ENCODE measurements at places on chromosomes 6 and 20.
A peak's percentile ranks its signal among the peaks of the same experiment; 100 is the strongest.

DNA sequence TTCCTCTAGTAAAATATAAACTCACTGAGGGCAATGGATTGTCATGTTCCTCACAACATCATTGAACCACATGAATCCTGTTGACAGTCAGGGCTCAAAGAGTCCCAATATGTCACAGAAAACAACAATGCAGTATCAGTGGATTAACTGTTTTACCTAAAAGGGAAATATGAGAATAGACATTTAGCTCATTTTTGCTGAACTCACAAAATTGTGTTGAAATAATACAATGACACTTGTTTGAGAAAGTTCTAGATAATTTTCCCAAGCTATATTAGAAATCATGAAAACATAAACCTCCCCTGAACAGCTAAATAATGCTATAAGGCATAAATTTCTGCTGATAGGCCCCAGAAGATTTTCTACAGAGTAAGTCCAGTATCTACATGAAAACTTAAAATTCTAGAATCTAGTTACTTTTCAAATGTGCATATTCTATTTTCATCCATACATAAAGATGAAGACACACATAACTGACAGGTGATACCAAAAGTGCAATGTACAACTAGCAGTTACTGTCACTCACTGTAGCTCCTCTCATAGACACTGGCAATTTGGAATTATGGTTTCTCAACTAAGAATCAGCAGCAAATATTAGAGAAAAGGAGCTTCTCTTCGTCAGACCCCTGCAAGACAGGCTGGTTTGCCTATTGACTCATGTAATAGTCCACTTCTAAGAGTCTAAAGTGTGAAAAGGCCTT is 269.9 kb downstream of the PTPRK start:
- no peak for DNase-seq

DNA sequence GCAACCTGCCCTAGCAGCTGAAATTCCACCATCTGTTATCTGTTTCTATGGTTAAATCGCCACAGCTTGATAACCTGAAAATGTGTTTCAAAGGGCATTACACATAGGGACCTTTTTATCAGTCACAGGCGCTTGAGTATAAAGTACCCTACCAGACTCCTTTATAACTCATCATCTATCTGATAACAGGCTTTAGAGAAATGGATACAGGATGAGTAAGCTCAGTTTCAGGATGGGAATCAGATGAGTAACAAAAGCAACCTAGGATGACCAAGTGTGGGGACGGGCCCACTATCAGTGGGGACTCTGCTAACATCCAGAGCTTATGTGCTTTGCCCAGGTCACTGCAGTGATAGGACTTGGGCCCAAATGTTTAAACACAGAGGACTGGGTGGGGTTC is 75.6 kb downstream of the PRND start:
- no peak for DNase-seq

DNA sequence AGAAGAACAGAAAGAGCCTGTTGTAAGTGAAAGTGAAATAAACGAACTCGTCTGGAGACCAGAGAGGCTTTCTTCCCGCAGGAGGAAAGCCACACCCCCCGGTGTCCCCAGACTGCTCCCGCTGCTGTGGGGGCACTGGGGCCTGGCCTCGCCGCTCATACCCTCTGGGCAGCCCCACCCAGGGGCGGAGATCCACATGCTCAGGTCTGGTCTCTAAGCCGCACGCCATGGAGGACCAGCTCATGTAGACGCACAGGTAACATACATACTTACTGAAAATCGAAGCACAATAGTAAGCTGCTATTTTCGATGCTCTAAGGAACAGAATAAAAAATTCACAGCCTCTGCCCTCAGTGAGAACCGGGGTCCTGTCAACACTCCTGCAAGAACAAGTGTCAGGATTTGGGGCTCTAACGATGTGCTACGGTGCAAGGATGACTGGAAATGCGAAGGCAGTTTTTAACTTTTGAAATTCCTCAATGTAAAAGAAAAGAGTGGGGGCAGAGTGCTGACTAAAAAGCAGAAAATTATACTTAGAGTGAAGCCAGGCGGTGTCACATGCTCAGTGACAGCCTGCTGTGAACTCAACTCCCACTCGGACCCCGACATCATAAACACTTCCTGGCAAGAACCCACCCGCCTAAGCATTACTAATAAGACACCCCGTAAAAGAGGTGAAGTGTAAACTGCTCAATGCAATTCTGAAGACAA is 110.5 kb downstream of the IRF4 start:
- peak; percentile 73 for DNase-seq

DNA sequence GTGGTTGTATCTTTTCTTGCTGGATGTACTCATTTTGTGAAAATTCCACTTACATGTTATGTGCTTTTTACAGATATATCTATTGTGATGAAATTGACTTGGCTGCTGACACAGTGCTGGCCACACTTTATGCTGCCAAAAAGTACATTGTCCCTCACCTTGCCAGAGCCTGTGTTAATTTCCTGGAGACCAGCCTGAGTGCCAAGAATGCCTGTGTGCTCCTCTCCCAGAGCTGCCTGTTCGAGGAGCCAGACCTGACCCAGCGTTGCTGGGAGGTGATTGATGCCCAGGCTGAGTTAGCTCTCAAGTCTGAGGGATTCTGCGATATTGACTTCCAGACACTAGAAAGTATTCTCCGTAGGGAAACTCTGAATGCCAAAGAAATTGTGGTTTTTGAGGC is 4.9 kb downstream of the BTBD3 start:
- no peak for DNase-seq

DNA sequence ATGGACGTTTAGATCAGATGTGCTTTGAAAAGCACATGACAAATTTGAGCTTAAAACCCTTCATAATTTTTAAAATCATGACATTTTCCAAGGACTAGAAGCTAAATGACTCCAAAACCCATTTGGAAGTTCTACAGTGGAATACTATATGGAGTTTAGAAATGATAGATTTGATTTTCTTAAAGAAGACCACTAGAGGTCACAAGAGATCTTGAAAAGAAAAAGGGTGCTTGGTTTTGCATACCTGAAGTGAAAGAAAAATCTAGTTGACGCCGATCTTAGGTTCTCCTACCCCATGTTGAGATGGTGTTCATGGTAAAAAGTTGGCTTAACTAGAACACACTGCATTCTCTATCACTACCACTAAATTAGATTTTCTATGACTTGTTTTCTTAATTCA is 31.5 kb downstream of the CFAP61 start:
- DNase-seq, result no peak

DNA sequence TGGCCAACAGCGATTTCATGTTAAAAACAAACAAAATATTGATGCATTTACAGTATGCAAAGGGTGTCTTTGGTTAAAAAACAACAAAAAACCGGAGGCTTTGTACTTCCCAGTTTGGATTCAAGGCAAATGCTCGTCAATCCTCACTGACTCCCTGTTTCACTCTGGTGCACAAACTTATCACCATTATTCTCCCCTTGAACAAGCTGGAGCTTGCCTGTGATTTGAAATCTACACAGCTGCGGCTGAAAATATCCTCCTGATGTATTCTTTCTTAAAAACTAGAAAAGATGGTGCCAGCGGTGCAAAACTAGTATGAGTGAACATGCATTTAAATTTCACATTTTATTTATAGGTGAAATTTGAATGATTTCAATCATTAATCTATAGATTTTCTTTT is 3.3 kb downstream of the PERP start:
- no peak for DNase-seq

- no peak for DNase-seq
These were observed 22.5 kb downstream of the KIAA0408 start for GRCh38 chr6:127436578-127437110.

DNA sequence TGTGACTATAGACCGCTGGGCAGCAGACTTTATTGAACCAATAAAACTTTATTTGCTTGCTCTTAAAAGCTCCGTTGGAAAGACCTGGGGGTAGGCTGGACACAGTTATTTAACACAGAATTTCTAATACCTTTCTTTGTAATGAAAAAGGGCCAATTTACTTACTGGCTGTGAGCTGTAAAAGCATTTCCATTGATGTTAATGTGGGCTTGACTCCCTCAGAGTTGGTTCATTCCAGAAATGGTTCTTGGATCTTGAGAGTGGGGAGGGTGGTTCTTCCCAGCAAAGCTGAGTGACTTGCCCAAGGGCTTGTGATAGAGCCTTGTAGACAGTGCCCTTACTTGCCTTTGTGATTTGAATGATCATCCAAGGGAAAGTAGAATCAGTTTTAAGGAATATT is 100.6 kb downstream of the SOX4 start:
- no peak for DNase-seq

- DNase-seq, result no peak
These were observed 150.7 kb downstream of the TBC1D7 start for GRCh38 chr6:13177664-13178063.

DNA sequence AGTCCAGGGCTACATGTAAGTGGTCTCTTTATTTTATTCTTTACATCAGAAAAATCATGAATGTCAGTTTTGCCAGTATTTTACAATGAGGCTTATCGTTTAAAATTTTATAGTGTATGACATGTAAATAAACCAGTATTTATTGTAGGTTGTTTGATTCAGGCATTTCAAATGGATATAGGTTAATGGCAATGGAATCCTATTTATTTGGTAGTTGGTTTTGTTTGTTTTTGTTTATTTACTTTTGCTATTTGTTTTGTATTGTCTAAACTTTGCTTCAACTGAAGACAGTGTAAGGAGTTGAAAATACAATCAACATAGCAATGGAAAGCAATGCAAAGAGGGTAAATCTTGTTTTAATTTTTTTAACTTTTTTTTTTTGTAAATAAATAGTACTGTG is 119.0 kb upstream of the SAMD5 start:
- DNase-seq, result no peak

- no peak for DNase-seq
These were observed 406.3 kb upstream of the RUNX2 start for GRCh38 chr6:44921798-44922197.

DNA sequence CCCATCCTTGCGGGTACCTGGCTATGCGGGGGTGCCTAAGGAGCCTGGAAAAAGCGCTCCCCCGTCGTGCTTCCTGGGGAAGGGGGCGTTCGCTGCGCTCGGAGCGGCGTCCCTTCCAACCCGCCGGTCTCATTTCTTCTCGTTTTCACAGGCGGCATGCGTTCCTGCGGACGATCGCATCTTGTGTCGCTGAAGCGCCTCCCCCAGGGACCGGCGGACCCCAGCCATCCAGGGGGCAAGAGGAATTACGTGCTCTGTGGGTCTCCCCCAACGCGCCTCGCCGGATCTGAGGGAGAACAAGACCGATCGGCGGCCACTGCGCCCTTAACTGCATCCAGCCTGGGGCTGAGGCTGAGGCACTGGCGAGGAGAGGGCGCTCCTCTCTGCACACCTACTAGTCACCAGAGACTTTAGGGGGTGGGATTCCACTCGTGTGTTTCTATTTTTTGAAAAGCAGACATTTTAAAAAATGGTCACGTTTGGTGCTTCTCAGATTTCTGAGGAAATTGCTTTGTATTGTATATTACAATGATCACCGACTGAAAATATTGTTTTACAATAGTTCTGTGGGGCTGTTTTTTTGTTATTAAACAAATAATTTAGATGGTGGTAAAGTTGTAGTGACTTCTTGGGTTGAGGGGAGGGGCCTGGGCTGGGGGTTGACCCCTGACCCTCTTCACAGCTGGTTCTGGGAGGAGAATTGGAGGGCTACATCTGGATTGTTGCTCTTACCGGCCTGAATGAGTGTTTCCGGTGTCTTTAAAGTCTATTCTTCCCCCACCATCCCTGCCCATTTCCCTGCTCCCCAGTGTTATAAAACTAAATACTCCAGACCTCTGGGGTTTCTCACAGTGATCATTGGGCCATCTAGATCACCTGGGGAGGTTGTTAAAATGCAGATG is 1.1 kb downstream of the ID1 start:
- peak; percentile 39 for DNase-seq

GRCh38 chr20:62025832-62026563 is 39.7 kb downstream of the TAF4 start:
- no peak for DNase-seq

- no peak for DNase-seq
These were observed 593.4 kb downstream of the EYS start for GRCh38 chr6:65113581-65113980.

- no peak for DNase-seq
These were observed 129.6 kb downstream of the PLEKHG1 start for GRCh38 chr6:150729188-150729748.

- DNase-seq, result no peak
These were observed 5.6 kb upstream of the IFNGR1 start for GRCh38 chr6:137224799-137225198.

GRCh38 chr20:48944663-48945297 is 23.3 kb downstream of the ARFGEF2 start:
- DNase-seq, result no peak

DNA sequence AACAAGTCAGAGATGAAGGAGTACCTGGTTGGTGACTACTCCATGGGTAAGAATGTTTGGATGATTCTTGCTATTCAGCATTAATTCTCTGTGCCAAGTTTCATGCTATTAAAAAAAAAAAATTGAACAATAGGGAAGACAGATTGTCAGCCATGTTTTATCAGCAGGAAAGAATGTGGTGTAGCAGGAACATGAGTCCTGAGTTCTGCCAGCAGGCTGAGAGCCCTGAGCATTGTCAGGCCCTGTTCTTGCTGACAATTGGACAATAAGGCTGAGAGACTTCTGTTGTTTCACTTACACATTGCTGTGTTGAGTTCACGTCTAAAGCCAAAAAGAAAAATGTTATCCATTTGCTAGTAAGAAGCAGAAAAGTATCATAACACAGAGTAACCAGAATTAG is 70.4 kb upstream of the SMIM28 start:
- DNase-seq, result no peak

DNA sequence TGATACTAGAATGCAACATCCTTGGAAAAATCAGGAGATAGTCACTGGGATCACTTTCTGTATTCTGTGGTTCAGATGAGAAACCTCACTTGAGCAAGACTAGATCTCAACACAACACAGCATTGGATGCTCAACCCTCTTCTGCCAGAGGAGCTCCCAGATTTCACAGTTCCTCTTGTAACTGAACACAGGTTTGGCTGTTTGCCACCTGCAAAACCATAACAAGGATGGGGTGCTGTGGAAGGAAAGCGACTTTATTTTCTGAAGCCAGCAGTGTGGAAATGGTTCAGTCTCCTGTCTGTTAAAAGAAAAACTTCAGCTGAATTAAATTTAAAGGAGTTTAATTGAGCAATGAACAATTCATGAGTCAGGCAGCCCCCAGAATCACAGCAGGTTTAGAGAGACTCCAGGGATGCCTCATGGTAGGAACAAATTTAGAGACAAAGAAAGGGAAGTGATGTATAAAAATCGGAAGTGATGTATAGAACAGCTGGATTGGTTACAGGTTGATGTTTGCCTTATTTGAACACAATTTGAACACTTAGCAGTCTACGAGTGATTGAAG is 149.9 kb upstream of the UST start:
- DNase-seq, result no peak
